Stimulated activated CD4-positive, alpha-beta T cell treated with anti-CD3 and anti-CD28 coated beads, Interleukin-4, amount 100 ng/mL, for 48 hours (primary cell): ENCODE measurements at places on chromosomes 13 and 19.

DNA sequence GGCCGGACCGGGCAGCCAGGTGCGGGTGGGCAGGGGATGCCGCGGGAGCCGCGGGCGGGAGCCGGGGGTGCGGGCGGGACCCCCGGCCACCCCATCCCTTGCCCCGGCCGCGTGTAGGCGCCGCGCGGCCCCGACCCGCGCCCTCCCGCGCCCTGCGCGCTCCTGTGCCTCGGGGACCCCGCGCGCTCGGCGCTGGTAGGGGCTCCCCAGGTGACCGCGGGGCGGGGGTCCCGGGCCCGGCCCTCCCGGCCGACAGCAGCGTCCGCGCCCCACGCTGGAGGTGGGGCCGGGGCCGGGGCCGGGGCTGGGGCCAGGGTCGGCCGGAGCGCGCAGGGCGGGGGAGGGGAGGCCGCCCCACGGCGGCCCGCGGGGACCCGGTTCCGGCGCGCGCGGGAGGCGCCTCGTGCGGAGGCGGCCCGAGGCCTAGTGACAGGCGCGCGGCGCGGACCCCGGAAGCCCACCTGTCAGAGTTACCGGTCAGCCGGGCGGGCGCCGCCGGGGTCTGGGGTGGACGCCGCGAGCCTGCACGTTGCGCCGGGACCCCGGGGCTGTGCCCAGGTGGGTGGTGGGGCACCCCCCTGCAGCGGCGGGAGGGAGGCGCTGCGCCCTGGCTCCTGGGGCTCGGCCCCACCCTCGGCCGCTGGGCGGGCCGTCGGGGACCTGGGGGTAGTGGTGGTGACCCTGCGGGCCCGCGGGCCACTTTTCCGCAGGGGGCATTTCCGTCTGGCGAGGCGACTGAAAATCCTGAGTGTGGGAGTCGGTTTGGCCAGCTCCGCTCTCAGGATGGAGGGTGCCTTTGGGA is 518 bp downstream of the TFDP1 start:
- DNase-seq, result peak; percentile 34

DNA sequence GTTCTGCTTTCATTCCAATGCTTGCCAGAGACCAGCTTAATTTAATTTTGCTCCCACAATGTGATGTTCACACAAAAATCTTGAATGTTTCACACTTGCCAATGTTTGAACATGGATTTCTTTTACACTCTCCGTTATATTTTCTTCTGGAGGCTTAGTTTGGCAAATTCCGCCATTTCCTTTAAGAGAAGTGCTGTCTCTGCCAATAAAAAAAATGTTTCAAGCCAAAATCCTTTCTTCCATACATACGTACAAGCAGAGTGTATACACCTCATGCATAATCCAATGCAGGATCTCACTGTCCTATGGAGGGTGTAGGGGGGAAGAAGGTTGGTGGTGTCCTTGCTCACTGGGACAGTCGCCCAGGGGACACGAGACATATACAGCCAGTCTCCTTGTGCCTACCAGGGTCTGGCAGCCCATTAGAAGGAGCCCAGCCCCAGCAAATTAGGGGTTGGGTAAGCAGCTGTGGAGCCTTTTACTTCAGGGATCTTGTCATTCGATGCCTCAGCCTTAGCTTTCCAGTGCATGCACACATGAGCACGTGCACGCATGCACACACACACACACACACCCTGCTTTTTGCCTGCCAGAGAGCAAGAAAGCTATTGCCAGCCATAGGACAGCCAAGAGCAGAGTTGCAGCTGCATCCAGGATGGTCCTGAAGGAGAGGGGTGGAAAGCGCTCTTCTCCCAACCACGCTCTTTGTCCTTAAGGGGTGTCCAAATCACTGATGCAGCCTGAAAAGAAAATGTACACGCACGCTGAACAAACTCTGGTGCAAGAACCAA is 208.3 kb downstream of the FOXO1 start:
- DNase-seq, result no peak

DNA sequence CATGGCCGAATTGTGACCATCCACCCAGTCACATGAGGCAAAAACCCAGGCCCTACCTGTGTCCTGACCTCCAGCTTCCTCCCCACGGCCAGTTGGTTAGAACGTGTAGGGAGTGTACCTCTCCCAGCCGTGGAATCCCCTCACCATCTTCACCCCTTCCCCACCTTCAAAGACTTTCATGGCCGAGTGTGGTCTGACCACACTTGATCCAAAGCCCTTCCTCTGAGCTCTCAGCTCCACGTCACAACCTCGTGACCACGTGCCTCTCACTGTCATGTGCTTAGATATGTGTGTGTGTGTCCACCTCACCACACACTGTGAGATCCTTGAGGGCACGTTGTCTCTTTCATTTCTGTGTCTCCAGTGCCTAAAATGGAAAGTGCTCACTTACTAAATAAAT is 48.6 kb upstream of the UBE2L5 start:
- DNase-seq, result no peak

DNA sequence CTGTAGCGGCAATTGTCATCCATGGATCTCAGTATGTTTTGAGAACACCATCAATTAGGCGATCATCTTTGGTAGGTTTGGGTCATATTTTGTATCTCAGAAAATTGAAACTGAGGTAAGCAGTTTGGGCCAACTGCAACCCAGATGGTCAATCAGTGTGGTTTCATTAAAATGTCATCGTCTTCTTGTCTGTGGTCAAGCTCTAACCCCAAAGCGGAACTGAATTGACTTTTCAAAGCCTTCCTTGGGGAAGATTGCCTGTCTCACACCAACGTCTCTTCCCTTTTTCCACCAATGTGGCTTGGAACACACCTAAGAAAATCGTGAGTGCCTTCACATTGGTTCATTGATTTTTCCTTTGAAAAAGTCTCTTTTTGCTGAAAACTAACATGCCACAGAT is 56.3 kb upstream of the UBAC2 start:
- DNase-seq, result no peak

DNA sequence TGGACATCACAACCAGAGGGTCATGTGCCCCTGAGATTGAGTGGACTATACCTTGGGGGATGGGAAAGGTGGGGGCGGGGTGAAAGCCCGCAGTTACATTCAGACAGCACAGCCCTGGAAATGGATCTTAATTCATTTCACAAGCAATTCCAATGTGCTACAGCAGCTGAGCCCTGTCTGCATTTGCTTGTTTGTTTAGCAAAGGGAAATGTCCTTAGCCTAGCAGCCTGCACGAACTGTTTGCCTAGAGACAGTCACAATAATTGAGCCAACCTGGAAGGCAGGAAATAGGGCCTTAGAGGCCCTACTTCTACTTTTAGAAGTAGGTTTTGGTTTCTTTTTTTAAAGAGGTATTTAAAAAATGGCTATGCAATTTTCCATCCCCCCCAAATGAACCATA is 177.3 kb upstream of the KL start:
- DNase-seq, result no peak
